ENCODE measurements at places on chromosomes 5 and 9.

DNA sequence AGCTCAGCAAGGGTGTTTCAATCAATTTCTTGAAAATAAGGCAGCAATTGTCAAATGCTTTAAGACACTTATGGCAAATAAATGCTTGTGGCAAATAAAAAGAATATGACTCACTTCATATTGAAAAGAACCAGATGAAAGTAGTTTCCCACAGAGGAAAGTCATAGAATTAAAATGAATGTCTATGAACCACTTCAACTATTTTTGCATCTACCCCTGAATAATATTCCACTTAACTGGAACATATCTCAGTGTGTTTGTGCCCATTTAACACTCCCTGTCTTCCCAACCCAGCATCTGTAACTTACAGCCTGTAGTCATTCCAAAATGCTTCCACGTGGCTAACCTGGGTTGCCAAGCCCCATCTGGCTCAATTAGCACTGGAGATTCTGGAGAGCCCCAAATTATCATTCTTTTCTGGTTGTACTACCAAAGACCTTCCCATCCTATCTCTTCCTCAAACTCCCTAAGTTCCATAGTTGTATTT is 84.7 kb downstream of the FEM1C start:
- DNase-seq, result no peak

DNA sequence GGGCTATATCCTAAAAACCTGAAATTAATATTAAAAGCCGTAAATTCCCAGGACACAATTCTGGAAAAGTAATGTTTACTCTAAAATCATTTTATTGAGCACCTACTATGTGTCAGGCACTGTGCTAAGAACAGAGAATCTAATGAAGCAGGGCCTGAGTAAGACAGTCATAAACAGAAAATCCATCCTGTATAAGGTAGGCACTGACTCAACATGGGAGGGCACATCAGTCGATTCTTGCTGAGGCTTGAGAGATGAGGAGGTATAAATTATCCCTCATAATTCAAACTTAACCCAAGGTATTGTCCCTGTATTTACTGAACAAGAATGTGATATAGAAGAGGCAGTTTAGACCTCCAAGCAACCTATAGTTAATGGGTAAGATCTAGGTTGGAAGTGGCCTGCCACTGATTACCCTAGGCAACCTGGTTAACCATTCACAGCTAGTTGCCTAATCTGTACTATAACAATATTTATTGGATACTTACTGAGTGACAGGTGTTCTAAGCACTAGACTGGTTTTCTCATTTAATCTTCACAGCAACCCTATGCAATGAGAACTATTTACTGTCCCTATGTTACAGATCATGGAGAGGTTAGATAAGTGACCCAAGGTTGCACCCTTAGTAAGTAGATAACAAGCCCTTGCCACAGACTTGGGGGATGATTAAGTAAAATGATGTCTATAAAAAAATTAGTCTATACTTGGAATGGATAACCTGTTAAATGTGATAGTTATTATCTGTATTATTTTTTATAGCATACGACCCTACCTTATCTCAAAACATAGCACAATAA is 317.7 kb downstream of the PDE4D start:
- no peak for DNase-seq

GRCh38 chr5:150774145-150774544 is 4.4 kb upstream of the SMIM3 start:
- DNase-seq, result no peak

GRCh38 chr5:154701181-154701580 is 54.0 kb upstream of the LARP1 start:
- no peak for DNase-seq

DNA sequence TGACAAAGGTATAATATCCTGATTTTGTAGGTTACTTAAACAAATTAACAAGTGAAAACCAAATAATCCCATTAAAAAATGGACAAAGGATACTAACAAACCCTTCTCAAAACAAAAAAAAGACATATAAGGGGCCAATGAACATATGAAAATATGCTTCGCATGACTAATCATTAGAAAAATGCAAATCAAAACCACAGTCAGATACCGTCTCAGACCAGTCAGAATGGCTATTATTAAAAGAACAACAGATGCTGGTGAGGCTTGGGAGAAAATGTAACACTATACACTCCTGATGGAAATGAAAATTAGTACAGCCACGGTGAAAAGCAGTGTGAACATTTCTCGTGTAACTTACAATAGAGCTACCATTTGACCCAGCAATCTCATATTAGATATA is 1542.2 kb upstream of the CDH9 start:
- DNase-seq, result no peak

GRCh38 chr9:73137914-73138313 is 13.8 kb upstream of the ANXA1 start:
- no peak for DNase-seq

DNA sequence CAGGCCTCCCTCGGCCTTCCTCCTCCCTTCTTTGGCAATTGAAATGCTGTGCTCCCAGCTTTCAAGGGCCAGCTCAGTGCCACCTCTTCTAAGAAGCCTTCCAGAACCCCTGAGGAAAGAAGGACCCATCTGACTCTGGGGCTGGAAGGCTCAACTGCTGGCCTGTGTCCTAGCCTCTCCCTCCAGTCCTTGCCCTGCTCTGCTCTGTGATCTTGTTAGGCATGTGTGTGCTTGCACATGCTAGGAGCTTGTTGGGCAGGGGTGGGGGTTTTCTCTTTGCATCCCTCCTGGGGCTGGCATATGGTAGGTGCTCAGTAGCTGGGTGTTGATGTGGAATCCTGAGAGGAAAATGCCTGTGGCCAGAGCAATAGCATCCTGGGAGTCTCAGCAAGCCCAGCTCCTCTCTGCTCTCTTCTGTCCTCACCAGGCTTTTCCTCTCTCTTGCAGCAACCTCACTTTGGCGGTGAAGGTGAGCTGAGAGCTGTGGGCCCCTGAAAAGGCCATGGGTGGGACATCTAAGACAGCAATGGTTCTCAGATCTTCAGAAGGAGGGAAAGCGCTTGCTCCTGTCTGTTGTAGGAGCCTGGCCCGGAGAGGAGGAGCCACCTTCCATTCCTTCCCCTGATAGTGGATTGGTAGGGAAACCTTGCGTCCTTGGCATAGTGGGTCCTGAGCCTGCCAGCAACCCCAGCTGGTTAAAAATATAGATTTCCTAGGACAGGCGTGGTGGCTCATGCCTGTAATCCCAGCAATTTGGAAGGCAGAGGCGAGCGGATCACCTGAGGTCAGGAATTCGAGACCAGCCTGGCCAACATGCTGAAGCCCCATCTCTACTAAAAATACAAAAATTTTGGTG is 9.9 kb downstream of the DOLK start:
- DNase-seq, result no peak

GRCh38 chr5:171966270-171966669 is 40.2 kb downstream of the FBXW11 start:
- DNase-seq, result no peak

DNA sequence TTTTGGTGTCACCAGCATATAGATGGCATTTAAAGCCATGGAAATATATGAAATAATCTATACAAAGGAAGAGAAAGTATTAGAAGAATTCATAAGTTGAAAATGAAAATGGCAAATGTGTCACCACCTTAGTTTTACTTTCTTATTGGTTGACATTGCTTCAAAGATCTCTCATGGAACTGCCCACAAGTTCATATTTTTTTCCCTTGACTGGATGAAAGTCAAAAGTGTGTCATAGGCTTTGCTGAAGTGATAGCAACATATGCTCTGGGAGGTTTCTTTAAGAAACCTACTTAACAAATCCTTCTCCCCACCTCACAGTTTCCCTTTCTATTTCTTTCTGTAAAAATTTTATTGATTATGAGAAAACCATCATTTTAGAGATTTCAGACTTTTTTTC is 127.2 kb downstream of the VPS13A start:
- DNase-seq, result no peak

- DNase-seq, result no peak
Measured at GRCh38 chr9:87687207-87687606, 38.7 kb upstream of the CTSL start.

DNA sequence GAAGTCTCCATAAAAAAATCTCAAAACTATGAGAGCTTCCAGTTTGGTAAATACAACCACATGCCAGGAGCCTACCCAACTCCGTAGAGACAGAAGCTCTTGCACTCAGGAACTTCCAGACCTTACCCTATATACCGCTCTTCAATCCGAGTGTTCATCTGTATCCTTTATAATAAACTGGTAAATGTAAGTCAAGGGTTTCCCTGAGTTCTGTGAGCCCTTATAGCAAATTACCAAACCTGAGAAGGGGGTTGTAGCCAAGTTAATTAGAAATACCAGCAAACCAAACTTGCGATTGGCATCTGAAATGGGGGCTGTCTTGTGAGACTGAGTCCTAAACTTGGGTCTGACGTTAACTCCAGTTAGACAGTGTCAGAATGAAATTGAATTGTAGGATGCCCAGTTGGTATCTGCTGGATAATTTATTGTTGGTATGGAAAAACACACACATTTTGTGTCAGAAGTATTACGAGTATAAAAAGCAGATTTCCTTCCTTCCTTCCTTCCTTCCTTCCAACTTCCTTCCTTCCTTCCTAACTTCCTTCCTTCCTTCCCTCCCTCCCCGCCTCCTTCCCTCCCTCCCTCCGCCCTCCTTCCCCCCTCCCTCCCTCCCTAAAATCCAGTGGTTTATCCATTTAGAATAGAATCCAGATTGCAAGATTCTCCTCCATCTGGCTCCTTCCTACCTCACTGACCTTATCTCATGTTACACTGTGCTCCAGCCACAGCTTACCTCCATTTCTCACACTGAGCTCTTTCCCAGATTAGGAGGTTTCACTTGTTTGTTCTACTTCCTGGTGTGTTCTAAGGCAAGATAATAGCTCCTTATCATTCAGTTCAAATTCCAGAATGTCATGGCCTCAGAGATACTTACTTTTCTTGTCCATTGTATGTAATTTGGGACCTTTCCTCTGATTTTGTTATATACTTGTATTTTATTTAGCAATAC is 196.7 kb downstream of the WDR70 start:
- no peak for DNase-seq

GRCh38 chr5:76546497-76547102 is 76.6 kb downstream of the F2RL2 start:
- DNase-seq, result peak; percentile 43

GRCh38 chr9:98080326-98080725 is 23.8 kb downstream of the NANS start:
- no peak for DNase-seq

DNA sequence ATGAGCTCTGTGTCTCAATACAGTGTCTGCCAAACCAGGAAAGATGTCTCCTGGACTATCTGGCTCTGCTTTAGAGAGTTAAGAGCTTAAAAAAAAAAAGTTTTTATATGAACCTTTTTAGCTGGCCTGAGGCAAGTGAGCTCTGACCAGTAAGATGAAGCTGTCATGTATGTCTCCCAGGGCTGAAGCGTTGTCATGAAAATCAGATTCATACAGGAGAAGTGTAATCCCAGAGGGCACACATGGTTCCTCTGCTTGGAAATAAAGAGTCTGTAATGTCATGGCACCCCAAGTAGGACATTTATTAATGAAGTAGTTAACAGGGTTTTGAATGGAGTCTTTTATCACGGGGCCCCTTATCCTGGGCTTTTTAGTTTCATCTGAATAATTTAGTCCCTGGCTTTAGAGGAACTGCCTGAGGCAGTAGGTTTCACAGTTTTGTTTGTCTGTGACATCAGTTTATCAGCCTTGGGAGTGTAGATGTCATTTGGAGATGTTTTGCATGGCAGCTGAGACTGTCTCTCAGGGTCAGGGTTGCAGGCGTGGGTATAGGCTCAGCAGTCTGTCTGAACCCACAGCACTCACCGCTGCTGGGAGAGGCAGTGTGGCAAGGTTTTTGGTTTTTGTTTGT is 223.3 kb downstream of the DIRAS2 start:
- DNase-seq, result no peak

GRCh38 chr9:37679649-37680402 is 29.1 kb downstream of the FRMPD1 start:
- DNase-seq, result no peak

Data from CD4-positive, alpha-beta T cell treated with Interferon alpha-2 for 1 hour (primary cell).